NCI-H1436 treated with DMSO at 0.1 percent for 48 hours (cell line): ENCODE measurements at places on chromosomes 3 and 15.

DNA sequence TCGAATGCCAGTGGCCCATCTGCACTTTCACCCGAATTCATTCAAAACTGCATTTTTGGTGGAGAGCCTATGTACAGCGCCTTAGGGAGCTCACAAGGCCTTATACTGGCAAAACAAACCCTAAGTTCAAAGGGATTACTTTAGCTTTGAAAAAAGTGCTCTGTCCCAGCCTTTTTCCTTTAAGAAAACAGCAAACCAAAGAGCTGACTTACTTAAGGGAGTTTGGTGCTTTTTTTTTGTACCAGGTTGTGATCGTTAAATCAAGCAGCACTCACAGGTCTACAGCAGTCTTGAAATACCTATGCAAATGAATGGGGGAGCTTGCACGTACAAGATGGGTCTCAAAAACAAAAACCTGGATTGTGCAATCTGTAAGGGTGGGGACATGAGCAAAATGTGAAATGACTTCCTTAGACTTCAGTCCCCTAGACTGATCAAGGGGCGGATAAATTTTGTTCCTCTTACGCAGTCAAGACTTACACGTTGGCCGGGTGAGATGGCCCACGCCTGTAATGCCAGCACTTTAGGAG, 11.6 kb upstream of the PIK3CB start:
- DNase-seq = no peak

GRCh38 chr15:88454236-88454635, 13.0 kb downstream of the MRPL46 start:
- DNase-seq = no peak

DNA sequence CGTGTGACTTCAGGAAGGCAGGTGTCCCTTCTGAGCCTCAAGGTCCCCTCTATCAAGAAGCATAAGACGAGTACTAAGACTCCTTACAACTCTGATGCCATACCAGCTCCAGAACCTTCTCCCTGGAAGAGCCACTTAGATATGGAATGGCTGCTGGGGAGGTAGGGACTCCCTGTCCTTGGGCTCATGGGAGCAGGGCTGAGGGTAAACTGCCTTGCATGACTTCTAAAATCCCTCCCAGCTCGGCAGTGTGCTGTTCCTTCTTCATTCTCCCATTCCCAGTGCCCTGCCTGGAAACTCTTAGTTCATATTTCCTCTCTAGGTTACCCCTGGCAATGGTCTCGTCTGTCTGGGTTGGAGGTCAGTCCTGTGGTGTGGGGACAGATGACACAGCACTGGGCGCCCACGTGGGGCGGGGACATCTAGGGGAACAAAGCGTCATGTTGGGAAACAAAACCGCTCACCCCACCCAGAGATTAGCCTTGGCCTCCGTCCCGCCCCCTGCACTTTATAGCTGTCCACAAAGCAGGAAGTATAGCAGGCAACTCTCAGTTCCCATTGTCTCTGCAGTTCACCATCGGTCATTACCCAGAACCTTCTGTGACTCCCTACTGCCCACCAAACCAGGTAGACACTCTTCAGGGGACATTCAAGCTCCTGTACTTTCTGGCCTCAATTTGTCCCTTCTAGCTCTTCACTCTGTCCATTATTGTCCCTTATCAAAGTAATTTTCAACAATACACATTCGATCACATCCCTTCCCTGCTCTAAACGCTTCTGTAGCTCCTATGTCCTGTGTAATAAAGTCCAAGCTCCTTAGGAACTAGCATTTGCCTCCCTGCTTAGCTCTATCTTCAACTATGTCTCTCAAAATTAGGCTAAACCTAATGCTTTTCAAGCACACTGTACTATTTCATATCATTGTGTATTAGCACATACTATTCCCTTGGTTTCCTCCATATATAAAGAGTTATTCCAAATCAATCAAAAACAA, 73.8 kb downstream of the IQSEC1 start:
- DNase-seq = no peak

GRCh38 chr3:110686701-110687100, 384.9 kb upstream of the NECTIN3 start:
- DNase-seq = no peak

GRCh38 chr15:73212424-73212823, 156.3 kb downstream of the HCN4 start:
- DNase-seq = no peak

DNA sequence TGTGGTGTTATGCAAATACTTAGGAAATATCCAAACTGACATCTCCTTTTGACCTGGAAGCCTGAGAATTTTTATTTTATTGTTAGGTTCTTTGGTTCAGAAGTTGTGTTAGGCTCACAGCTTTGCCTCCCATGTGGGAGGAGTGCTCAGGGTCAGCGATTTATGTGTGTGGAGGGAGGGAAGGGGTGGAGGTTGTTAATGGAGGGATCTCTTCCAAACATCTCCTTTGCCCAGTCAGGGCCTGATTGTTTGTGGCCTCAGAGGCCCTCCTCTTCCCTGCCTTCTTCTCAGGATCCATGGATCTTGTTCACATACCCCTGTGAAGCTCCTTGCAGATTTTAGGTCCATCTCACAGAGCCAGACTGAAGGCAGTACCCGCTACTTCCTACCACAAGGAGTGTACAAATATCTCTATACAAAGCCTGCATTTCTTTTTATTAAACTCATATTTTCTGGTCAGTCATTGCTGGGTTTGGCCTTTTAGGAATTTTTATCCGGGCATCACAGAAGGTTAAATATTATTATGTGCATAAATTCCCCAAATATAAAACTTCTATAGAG, 40.3 kb downstream of the BBX start:
- DNase-seq = no peak

GRCh38 chr3:16415911-16416476, 97.5 kb downstream of the RFTN1 start:
- DNase-seq = no peak

DNA sequence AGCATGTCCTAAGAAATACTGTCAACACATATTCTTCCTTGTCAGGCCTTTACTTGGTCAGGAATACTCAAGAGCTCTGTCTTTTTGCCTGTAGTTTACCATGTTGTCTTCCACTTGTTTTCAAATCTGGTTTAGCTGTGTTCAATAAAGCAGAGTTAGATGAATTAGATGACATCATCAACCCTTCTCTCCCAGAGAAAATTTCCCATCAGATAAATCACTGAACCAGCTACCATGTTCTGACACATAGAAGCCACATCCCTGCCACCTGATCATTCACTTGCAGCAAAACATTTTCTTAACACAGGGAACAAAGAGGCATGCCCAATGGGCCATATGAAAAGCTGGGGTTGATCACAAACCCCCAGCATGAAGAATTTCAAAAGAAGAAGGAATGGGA, 42.1 kb downstream of the TERC start:
- no peak for DNase-seq

- no peak for DNase-seq
These were observed 106.7 kb downstream of the C3orf70 start for GRCh38 chr3:185046164-185046515.

DNA sequence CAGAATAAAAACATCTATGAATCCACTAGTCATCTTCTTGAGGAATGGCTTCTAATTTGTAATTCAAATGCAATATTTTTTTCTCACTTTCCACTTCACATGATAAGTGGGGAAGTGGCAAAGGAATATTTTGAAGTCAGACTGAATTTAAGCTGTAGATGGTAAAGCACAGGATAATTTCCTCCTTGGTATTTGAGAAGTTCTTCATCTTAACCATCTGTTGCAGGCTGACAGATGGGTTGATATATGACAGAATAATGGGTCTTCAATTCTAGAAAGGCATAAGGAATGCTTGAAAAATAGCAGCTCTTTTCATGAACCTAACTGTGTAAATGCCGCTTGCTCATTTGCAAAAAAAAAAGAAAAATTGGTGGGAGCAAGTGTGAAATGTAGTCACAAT, 66.5 kb upstream of the SNTN start:
- no peak for DNase-seq

- DNase-seq = no peak
These were observed 85.2 kb downstream of the STRIT1 start for GRCh38 chr3:155208183-155208800.

GRCh38 chr3:102182162-102182561, 252.7 kb upstream of the ZPLD1 start:
- no peak for DNase-seq

DNA sequence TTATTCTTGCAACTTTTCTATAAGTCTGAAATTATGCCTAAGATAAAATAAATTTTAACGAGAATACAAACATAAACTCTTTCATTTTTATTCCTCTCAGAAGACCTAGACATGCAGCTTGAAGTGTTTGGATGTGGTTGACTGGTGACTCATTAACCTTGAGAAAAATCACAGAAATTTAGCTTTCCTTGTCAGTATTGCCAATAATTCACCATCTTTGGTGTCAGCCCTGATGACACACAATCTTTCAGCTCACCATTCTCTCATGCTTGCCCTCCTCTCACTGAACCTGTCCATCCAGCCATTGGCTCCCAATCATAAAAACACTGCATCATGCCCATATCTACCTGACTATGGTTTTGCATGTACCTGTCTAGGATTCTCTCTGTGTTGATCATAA, 22.6 kb upstream of the TNFAIP8L3 start:
- no peak for DNase-seq

- no peak for DNase-seq
These were observed 305.0 kb upstream of the C2CD4B start for GRCh38 chr15:62469874-62470688.

- no peak for DNase-seq
These were observed 19.7 kb downstream of the DENND6A start for GRCh38 chr3:57673156-57673555.

DNA sequence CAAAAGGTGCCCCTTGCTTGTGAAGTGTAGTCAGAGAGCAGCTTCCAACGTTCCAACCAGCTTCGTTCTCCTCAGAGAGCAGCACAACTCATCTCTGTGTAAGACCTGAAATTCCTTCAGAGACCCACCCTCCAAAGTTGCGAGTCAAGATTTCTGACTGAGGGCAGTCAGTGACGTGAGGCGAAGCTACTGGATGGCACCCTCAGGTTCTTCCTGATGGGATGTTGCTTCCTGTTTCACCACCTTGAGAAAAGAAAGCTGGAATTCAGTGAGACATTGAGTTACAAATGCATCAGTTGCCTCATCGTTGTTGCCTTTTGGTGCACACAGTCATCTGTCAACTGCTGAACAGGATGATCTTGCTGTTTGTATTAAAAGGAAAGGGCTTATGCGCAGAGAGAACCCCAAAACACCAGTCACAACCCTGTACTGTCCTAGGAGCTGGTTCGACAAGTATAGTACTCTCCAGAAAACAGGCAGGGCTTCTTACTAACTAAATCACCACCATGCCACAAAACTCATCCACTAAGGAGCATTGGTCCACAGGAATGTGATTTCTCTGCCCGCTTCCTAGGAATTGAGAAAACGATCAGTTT, at the start of gene CERS3:
CERS3 (minus strand) TSS at position 118 of the 596 bp plus-strand sequence. CDS start 27,101 bp downstream, outside the sequence.
- DNase-seq = no peak

GRCh38 chr3:159733194-159733860, 255.3 kb upstream of the IL12A start:
- DNase-seq = no peak

DNA sequence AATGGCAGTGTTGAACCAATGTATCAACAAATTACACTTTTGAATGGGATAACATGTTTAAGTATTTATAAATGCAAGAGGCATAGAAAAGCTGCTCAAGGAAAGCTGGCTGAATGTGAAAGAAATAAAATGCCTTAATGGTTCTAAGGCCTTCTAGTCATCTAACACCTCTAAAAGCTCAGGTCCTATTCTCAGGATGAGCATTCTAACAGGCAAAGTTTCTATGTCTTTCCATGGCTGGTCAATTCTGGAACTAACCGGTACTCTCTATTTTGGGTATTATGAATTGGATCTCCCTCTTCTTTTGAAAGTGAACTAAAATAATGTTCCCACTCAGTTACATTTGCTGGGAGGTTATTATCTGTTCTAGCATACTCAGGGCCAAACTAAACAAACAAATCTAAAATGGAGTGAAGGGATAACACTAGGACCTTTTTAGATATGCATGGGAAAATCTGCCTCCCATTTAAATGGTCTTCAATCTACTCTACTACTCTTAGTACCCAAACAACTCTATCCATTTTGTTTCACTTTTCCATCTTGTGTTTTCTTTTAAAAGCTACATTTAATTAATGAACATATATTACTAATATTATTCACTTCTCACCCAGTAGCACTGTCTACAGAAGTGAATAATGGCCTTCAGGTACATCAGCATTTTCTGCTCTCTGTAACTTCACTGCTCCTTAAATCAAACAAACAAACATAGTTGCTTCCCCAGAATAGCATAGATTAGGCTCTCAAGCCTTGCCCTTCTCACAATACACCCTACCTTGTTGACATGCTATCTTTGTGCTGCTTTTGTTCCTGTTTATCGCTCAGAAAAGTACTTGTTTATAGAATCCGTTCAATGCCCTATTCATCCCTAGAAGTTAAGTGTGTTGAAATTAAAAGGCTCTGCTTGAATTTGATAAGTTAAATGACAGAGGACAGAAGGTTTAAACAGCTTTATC, 46.4 kb downstream of the CBLB start:
- no peak for DNase-seq

DNA sequence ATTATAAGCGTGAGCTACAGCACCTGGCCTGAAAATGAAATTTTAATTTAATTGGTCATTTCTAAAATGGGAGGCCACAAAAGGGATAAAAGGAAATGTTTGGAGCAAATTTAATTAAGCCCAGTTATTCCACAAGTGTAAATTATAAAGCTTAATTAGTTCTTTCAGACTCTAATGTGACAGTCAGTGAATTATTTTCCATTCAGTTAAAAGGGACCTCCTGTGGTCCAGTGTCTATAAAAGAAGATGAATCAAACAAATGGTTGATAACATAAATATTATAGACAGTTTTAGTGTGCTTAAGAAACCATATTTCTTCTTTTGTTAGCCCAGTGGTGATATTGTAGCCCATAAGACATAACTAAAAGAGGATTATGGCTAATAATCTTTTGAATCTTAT, 66.4 kb downstream of the CNOT10 start:
- DNase-seq = no peak

DNA sequence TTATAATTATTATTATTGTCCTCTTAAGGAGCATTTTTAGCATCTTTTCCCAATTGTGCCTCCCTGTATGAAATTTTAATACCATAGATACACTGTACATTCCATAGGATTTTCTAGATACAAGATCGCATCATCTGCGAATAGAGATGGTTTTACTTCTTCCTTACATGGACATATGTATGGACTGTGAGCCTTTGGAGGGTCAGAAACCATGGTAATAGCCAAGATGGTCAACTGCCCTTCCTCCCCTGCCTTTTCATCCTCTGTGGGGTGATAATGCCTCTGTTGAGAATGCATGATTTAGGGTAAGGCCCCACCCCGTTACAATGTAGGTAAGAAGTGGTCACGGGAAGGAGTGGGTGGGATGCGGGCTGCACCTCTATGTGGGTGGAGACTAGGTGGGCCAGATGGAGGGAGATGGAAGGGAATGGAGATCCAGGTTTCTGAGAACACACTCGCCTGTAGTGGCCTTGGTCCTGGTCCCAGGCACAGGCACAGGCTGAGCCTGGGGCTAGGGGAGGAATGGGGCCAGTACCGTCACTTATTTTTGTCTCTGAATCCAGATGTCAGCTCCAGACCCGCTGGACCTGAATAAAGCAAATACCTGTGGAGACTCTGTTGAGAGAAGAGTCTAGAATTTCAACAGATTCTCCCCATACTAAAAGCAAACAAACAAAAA, 31.7 kb downstream of the GOLGA6A start:
- no peak for DNase-seq
